NCI-H146 (cell line): ENCODE measurements at places on chromosomes 2 and 18.

DNA sequence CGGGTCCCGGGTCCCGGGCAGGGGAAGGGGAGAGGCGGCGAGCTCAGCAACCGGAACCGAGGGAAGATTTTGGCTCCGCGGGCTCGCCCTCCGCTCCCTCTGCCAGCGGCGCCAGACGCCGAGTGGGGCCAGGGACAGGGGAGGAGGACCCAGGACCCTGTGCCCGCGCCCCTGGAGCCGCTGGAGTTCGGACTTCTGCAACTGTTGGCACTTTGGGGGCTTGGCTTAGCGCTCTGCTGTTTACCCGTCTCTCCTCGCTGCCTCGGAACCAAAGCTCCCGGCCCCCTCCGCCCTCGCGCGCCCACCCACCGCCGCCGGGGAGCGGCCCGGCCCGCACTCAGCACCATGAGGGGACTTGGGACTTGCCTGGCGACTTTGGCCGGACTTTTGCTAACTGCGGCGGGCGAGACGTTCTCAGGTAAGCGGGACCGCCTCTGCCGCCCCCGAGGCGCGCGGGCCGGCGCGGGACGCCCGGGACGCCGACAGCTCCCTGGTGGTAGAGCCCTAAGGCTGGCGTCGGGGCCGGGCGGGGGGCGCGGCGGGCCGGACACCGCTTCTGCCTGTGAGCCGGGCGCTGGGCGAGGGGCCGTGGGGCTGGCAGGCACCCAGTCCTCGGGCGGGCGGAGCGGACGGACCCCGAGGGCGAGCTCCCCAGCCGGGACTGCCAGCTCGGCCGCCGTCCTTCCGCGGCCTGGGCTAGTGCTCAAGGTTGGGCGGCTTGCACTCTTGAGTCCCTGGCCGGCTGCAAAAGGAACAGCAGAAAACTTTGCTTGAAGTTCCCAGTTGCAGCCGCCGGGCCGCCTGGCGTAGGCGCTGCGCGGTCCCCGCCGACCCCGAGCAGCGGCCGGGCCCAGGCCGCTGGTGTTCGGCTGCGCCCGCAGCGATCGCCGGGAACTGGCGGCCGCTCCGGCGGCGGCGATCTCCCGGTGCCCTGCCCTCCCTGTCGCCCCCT lies 634 bp downstream of the PTPRM start:
- peak; percentile 35 for DNase-seq

GRCh38 chr18:36977121-36977520 lies 148.2 kb downstream of the KIAA1328 start:
- DNase-seq: no peak

GRCh38 chr2:241910604-241911520 lies 41.3 kb downstream of the RTP5 start:
- no peak for DNase-seq

DNA sequence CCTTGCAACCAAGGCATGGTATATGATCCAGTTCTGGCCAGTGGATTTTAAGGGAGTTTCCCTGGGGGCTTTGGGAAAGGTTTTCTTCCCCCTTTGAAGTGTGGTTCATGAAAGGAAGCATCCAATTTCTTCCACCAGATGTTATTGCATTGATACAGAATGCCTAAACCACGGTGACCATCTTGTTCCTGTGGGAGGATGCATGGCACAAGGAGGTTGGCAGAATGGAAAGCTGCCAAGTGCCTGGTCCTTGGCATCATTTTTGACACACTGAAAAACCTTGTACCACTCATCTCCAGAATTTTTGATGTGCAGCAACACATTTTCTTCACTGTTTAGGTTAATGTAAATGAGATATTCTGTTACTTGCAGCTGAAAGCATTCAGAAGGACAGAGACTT lies 55.2 kb upstream of the CXCR4 start:
- DNase-seq: no peak

DNA sequence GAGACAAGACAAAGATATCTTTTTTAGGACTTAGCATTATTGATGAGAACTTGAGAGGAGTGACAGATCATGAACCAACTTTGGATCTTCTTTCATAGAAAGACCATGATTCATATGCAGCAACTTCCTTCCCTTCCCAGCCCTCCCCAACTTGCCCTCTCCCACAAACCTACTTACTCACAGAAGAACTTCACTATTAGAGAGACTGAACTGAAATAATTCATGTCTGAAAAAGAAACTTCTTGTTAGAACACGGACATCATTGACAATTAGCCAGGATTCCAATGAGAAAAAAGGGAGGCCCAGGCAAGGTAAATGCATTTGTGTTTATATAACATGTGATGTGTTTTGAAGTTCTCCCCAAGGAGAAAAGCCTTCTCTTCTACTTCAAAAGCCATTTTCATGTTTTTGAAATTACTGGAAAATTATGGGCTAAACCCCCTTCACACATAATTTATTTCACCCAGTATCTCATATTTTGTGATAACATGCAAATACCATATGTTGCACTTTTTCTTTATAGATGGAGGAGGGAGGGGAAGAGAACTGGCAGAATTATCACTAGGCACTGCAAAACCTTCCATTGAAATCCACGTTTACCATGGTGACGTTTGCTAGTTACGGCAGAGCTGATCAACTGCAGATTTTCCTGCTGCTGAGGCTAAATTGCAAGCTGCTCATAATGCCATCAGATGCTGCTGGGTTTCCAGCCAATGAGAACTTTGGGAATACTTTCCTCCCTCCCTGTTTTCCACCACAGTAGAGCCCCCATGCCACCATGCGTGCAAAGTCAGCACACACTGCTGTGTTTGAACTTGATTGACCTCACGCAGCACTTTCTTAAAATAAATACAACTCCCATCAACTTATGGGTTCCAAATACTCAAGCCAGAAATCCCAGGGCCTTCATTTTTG lies 294.7 kb downstream of the MEIS1 start:
- no peak for DNase-seq

GRCh38 chr18:79030680-79031079 lies 38.5 kb upstream of the ATP9B start:
- no peak for DNase-seq

GRCh38 chr2:131584940-131585339 lies 57.3 kb downstream of the CCDC74A start:
- no peak for DNase-seq

GRCh38 chr2:46164529-46165301 lies 132.5 kb upstream of the EPAS1 start:
- no peak for DNase-seq

- DNase-seq: no peak
Measured at GRCh38 chr2:516944-517343, 160.3 kb downstream of the TMEM18 start.

DNA sequence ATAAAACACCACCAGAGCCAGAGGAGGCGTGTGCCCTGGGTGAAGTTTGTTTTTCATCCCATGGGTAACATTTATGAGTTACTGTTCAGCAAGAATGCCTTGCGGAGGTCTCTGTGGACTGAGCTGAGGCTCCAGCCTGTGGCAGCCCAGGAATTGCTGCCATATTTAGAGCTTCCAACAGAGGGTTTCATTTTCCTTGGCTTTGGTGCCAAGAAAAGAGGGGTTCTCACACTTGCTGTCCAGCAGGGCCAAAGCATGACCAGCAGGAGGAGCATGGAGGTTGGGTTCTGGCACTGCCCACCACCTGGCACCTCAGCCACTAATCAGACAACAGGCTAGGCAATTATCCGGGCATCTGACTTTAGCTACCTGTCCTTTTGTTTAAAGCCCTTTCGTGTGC lies 36.7 kb downstream of the EPAS1 start:
- DNase-seq: no peak

DNA sequence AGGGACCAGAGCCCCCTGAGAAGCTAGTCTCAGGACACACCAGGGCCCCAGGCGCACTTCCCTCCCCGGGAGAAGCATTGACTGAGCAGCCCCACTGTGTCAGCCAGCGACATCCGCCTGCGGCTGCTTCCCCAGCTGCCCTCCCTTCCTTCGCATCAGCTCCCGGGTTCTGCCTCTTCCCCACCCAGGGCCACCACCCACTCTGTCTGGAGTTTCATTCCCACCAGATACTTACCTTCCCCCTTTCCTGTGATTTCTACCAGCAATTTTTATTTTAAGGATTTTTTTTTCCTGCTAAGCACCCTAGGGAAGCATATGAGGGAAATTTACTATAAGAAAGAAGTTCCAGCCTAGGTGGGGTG lies 99.2 kb downstream of the SMAD7 start:
- DNase-seq: no peak

DNA sequence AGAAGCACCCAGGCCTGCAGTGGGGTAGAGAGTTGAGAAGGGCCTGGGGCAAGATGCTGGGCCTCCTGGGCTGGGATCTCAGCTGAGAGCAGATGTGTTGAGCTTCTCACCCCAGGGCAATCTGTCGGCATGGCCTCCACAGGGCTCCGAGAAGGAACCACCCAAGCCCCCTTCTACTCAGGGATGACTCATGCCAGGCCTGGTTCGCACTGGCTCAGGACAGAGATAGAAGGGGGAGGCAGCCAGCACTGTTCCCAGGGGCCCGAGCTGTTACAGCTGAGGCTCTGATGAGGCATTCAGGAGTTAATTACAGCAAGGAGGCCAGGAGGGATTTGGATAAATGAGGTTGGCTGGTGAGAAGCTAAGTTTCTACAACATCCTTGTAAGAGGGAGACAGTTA lies 62.5 kb downstream of the CENPO start:
- no peak for DNase-seq

DNA sequence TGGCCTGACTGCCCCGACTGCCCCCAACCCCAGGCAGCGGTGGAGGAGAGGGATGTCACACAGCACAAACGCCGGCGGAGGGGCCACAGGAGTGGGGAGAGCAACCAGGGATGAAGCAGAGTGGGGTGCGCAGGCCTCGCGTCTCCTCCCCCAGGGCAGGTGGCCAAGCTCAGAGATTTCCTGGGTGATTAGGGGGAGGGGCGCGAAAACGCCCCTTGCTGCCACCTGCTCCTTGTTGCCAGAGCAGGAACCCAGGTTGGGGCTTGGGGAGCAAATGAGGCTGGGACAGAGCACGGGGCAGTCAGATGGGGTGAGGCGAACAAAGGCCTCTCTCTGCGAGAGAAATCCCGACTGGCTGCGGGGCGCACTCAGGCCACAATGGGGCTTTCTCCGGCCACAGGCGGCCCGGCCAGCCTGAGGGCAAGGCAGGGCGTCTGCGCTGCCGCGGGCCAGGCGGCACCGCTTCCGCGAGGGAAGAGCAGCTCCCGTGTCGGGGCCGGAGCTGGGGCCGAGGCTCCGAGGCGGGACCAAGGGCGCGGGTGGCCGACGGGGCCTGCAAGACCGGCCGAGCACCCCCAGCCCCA lies 11.5 kb downstream of the TEX44 start:
- DNase-seq: peak; percentile 77

- DNase-seq: no peak
Measured at GRCh38 chr2:181515719-181516118, 58.5 kb downstream of the ITGA4 start.

DNA sequence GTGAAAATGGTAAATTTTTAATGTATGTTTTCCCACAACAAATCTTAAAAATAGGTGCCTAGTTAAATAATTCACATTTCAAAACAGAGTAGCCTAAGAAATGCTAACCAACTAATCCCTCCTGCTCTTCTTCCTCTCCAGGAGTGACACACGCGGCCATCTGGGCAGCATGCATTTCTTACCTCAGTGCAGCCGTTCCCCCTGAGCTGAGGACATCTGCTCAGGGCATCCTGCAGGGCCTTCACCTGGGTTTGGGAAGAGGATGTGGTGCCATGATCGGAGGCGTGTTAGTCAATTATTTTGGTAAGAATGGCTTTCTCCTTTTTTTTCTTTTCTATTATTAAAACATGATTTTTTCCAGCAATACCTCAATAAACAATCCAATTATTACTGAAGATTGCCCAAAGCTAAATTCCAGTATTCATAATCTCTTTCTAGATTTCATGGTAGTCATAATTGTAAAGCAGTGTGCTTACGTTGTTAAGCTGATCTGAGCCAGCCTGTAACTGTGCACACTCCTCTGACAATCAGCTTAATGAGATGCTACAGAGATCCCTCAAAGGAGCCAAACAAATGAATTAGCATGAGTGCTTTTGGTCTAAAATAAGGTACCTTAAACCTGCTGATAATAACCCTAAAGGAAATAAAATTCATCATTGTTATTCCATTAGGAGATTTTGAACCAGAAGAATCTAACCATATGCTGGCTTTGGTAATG lies 45.8 kb downstream of the NEMP2 start:
- no peak for DNase-seq

DNA sequence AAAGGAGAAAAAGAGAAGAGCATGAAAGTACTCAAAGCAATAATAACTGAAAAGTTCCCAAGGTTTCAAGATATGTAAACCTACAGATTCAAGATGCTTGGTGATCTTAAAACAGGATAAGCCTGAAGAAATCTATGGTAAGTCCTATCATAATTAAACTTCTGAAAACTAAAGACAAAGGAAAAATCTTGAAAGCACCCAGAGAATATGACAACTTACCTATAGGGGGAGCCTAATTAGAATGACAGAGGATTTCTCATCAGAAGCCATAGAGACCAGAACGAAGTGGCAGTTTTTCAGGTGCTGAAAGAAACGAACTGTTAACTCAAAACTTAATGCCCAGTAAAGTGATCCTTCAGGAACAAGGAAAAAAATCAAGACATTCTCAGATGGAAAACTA lies 59.7 kb downstream of the XDH start:
- DNase-seq: no peak

DNA sequence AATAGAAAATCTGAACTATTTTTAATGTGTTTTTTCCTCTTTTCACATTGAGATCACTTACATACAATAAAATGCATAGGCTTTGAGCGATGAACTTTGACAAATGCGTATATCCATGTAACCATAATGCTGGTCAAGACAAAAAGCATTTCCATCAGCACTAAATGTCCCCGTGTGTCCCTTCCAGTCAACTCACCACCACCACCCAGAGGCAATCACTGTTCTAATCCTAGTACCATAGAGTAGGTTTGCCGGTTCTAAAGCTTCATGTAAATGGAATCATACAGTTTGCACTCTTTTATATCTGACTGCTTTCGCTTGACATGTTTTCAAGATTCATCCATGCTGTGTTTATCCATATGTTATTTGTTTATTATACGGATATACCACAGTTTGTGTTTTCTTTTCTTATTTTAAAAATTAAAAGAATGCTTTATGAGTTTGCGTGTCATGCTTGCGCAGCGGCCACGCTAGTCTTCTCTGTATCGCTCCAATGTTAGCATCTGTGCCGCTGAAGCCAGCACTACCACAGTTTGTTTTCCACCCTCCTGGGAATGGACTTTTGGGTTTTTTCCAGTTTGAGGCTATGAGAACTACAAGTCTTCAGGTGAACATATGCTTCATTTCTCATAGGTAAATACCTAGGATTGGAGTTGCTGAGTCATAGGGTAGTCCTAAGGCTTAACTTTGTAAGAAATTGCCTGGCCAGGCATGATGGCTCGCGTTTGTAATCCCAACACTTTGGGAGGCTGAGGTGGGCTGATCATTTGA lies 197.5 kb upstream of the CHAC2 start:
- DNase-seq: no peak

DNA sequence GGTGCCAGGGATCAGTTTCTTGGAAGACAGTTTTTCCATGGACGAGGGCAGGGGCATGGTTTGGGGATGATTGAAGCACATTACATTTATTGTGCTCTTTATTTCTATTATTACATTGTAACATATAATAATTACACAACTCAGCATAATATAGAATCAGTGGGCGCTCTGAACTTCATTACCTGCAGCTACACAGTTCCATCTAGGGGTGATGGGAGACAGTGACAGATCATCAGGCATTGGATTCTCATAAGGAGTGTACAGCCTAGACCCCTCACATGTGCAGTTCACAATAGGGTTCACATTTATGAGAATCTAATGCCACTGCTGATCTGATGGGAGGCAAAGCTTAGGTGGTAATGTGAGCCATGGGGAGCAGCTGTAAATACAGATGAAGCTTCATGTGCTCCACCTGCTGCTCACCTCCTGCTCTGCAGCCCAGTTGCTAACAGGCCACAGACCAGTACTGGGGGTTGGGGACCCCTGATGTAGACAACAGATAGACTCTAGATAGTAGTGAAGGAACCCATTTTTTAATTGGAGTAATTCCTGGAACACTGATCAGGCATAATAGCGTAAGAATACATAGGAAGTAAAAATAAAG lies 41.5 kb upstream of the MC4R start:
- DNase-seq: peak; percentile 20
